ENCODE measurements at places on chromosomes 5 and 9. TPM values are rescaled to one million over a fixed set of nuclear protein-coding genes. Genes with fewer than 3 reads are reported as not detected.

The ECM2 gene
- not detected for total RNA-seq

The FST gene
- 45.0 TPM for total RNA-seq

DNA sequence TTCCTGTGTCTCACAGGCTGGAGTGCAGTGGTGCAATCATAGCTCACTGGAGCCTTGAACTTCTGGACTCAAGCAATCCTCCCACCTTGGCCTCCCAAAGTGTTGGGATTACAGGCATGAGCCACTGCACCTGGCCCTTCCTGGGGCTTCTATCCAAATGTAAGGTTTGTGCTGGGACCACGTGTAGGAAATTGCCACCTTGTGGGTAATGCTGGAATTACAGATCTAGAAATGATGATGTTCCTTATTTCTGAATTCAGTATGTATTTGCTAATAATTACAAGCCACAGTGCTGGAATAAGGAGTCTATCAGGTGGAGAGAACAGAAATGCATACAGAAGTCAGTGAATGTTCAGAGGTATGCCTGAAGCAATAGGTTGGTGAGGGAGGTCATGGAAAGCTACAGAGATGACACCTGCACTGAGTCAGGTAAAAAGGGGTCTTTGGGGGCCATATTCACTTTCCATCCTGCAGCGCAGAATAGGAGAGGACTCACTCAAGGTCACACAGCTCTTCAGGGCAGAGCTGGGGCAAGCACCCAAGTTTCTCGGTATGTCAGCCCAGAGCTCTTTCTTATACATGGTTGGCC lies 8.8 kb upstream of the IGFBPL1 start:
- DNase-seq: peak; percentile 70

- DNase-seq: peak; percentile 51
Measured at GRCh38 chr5:93578813-93579691, 2.0 kb downstream of the NR2F1-AS1 start.

DNA sequence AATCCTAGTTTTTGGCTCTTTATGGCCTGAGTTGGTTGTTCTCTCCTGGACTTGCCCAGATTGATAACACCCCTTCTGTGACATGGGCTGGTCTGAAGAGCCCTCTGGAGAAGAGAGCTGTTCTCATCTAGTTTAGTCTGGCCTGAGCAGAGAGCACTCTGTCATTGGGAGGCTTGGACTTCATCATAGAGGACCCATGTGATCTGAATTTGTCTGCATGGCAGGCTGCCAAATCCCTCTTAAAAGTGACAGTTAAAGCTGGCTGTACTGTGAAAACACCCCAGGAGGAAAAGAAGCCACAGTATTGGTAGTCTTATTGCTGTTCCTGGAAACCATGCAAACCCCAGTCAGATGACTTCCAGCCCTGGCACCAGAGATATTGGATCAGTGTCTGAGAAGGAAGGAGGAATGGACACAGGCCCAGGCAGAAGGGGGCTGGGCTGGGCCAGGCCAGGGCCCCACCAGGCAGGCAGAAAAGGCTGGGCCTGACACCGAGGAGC lies 3.7 kb upstream of the WDR31 start:
- DNase-seq: peak; percentile 23

GRCh38 chr9:109717342-109717741 lies 62.7 kb upstream of the PALM2AKAP2 start:
- DNase-seq: no peak

- DNase-seq: no peak
Measured at GRCh38 chr5:169149317-169149716, 151.6 kb downstream of the SLIT3 start.

DNA sequence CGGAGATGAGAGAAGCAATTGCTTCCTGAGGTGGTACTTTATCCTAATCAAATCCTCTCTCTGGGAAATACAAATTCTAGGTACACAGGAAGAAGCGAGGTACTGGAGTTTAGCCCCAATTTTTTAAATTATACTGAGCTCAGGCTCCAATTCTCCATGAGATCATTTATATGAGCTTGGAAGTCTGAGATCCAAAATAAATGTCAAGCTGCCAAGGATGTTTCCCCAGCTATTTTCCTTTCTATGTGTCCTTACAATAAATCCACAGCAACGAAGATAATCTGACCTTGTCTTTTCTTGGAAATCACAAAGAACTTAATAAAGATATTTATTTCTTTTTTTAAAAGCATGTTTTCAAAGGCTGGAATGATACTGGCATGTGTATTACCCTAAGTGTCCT lies 597.3 kb downstream of the GABRG2 start:
- DNase-seq: no peak

DNA sequence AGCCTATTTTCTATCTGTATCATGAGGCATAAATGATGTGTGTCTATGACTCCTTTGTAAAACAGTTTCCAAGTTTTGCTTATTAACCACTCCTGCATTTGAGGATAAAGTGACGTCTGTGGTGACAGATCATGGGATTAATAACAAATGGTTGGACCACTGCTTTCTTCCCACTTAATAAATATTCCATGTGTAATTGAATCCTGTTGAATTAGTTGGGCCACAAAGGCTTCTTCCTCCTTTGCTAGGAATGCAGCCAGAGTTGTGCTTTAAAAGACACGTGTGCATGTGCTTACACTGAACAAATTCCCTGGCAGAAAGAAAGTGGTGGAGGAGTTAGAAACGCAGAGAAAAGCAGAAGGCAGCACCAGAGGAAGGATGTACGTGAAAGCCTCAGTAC lies 150.2 kb downstream of the ACTBL2 start:
- no peak for DNase-seq

DNA sequence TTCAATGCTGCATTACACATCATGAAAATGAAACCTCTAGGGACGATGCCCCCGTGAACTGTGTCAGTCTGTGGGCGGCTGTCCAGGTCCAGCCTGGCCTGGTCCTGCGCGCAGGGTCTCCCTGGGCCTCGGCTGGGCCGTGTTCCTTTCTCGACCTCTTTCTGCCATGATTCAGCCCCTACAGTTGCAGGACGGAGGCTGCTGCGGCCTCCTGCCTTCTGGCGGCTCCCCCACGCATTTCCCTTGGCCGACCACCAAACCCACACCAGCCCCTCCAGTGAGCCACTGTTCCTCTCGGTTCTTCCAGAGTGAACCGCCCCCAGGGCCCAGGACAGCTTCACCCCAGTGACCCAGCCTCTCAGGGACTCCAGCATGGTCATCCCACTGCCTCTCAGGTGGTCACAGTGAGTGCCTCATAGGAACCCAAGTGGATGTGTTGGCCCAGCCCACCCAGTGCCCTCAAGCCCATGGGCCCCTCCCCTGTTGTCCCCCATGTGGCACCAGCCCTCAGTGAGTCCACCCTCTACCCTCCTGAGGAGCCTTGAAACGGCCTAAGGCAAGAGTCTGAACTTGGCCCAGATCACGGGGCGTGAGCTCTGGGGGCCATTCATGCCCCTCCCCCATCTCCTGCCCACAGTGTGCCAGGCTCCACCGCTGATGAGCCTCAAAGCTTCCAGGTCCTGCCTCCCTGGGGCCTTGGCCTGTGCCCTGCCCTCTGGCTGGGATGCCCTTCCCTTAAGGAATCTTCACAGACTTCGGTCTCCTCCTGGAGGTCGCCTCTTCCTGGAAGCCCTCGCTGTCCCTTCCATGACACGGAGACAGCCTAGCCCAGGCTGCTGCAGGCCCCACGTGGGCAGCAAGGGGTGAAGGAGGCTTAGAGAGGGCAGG lies 10.0 kb upstream of the CLIC3 start:
- no peak for DNase-seq

DNA sequence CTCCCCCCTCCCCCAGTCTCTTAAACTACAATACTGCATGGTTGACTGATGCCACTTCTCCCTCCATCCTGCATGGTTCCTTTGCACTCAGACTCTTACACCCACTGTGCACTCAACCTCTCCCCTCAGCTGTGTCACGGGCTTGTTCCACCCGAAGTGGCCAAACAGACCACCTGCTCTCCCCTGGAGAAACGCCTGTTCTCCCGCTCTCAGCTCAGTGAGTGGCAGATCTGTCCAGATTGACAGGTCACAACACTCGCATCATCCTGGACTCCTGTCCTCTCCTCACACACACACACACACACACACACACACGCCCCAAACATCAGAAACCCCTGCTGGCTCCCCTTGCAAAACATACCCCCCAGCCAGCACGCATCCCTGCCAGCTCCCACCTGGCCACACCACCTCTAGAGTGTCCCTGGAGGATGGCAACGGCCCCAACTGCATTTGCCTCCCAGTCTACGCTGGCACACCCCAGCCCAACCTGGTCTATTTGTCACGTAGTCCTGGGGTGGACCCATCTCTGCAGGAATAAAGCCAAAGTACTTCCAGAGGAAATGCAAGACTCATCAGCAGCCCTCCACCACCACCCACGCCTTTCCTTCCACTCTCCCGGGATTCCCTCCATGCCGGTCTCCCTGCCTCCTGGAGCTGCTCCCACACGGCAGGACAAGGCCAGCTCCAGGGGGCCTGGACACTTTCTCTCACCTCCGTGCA lies 2.9 kb downstream of the OR2V1 start:
- DNase-seq: no peak

DNA sequence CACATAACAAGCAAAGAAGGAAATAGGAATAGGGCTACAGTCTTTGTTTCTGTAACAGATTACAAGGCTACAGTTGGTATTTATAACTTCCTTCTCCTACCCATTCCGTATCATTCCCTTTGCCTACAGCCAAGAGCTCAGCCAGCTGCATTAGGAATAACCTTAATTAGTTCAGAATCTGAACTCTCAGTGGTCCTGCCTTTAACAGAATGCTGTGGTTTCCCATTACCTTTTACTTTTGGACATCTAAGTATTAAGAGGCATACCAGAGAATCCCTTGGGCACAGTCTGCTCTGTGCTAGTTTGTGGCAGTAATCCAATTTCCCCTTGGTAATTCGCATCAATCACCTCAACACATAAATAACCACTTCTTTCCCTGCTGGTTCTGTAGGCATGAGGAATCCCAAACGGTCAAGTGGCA lies 44.2 kb downstream of the PKD2L2 start:
- DNase-seq: peak; percentile 21

- no peak for DNase-seq
Measured at GRCh38 chr5:59358005-59358861, 535.3 kb downstream of the PDE4D start.

GRCh38 chr9:38118862-38119438 lies 49.9 kb upstream of the SHB start:
- DNase-seq: no peak

GRCh38 chr5:93101661-93102060 lies 479.4 kb downstream of the NR2F1-AS1 start:
- no peak for DNase-seq

DNA sequence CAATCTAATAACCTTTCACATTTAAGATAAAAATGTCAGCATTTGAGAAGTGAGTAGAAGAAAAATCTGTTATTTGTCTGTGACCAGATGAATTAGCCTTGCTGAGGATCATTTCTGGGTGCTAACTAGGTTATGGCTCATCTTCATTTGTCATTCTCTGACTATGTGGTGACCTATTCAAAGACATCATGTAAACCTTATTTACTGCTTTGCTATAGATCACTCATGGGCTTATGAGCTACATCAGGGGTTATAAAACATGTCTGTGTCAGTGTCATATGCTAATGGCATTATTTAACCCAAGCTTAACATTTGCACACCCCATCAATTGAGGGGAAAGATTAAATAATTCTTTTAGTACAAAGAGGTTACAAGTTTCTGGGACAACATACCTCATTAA lies 555.5 kb upstream of the CYLC2 start:
- DNase-seq: no peak

- DNase-seq: no peak
Measured at GRCh38 chr9:70229026-70229425, 29.8 kb upstream of the SMC5 start.

DNA sequence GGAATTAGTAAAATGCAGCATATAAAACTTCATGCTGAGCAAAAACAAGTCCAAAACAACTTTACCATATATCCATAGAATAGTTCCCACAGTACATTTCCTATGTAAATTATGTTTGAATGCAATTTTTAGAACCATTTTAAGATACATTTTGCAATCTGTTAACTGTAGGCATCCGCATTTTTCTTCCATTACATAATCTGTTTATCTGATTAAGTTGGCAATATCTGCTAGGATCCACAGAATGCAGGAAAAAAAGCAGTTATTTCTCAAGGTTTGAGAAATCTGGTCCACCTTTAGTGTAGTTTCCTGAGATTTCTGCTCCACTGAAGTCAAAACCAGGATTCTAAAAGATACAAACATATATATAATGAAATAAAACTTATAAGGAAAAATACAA lies 6.2 kb downstream of the NUDCD2 start:
- DNase-seq: no peak

DNA sequence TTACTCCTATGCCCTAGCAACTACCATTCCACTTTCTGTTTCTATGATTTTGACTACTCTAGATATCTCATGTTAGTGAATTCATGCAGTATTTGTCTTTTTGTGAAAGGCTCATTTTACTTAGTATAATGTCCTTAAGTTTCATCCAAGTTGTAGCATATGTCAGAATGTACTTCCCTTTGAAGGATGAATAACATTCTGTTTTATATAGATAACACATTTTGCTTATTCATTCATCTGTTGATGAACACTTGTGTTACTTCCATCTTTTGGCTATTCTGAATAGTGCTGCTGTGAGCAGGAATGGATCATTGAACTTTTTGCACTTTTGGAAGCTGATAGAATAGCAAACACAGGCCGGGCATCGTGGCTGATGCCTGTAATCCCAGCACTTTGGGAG lies 140.2 kb upstream of the MYO10 start:
- DNase-seq: no peak

DNA sequence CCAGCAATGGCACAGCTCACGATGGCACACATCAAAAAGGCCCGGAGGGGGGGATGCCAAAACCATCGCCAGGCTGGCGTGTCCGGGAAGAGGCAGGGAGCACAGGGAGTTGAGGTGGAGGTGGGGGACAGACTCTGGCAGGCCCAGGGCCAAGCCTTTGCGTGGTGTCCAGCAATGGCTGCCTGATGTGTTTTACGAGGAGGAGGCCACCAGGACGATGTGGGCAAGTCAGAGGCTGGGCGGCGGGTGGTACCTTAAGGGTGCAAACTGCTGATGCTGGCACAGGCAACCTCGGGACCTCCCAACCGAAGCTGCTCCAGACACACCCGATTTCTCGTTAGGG lies 4.7 kb downstream of the VAV2 start:
- no peak for DNase-seq
